CD4-positive, CD25-positive, alpha-beta regulatory T cell (primary cell): ENCODE measurements at places on chromosomes 4 and X.

DNA sequence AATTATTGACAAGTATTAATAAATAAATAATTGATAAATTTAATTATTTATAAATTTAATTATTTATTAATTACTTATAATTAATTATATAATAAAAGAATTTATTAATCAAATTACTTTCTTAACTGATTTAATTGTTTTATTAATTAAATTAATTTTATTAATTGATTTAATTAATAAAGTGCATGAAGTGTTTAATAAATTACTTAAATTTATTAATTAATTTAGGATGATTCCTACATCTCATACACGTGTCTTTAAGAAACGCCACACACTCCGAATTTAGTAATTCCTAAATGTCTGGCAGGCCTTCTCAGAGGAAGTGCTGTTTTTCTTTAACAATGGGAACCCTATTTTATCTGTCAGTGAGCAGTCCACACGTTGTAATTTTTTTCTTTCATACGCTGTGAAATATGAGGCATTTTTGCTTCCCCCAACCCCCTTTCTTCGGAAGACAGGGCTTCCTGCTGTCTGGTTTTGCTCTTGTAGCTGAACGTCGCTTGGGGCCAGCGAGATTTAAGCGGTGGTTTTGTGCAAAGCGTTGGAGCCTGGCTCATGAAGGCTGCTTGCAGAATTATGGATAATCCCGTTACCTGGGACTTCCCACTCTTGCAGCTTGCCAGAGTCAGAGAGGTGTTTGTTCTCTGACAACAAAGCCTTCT is 46.8 kb downstream of the CRLF2 start:
- DNase-seq: peak; percentile 38

- DNase-seq: no peak
These were observed 1.6 kb upstream of the REELD1 start for GRCh38 chr4:146212781-146213180.

GRCh38 chr4:84753321-84753972 is 170.5 kb downstream of the CDS1 start:
- no peak for DNase-seq

DNA sequence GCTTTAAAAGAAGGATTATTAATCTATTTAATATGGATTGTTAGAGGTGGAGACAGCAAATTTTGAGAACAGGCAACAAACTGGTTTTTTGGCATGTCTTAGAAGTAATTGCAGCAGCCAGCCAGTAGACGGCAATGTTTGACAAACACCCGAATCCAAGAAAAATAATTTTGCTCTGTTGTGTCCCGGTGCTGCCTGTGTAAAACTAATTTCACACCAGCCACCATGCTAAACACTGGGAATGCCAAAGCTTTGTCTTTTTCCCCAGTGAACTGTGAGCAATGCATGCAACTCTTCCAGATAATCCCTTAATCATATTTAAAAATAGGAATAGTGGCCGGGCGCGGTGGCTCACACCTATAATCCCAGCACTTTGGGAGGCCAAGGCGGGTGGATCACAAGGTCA is 25.9 kb downstream of the SMIM31 start:
- peak; percentile 39 for DNase-seq

DNA sequence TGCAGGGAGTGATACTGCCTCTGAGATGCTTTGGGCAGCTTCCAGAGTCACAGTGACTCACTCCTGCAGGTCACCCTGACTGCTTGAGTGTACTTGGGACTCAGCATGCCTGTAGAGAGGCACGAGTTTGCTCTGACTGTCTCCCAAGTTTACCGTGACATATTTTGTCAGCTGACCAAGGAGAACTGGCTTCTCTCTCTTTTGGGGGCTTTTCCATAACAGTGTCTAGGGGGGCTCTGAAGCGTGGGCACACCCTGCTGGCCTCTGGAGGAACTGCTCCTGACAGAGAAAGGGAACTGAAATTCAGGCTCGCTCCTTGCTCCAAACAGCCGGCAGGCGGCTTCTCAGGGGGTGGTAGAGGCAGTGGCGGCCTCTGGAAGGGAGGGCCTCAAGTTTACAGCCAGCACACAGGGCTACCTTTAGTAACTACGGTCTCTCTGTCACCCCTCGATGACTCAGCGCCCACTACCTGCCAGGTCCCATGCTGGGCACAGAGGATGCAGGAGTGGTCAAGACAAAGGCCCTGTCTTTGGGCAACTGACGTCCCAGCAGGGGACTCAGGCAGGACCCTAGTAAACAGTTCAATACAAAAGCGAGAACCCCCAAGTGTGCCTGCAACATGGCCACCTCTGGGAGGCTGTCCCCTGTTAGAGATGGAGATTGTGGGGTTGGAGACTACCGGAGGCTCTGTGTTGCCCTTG is 17.8 kb downstream of the ZNF185 start:
- no peak for DNase-seq

DNA sequence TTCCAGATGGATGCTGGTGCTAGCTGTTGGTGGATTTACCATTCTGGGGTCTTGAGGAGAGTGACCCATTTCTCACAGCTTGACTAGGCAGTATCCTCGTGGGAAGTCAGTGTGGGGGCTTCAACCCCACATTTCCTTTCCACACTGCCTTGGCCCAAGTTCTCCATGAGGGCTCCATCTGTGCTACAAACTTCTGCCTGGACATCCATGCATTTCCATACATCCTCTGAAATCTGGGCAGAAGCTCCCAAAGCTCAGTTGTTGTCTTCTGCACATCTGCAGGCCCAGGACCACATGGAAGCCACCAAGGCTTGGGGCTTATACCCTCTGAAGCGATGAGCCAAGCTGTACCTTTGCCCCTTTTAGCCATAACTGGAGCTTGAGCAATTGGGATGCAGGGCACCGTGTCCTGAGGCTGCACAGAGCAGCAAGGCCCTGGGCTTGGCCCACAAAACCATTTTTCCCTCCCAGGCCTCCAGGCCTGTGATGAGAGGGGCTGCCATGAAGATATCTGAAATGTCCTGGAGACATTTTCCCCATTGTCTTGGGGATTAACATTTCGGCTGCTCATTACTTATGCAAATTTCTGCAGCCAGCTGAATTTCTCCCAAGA is 248.7 kb upstream of the ANKRD50 start:
- DNase-seq: no peak

DNA sequence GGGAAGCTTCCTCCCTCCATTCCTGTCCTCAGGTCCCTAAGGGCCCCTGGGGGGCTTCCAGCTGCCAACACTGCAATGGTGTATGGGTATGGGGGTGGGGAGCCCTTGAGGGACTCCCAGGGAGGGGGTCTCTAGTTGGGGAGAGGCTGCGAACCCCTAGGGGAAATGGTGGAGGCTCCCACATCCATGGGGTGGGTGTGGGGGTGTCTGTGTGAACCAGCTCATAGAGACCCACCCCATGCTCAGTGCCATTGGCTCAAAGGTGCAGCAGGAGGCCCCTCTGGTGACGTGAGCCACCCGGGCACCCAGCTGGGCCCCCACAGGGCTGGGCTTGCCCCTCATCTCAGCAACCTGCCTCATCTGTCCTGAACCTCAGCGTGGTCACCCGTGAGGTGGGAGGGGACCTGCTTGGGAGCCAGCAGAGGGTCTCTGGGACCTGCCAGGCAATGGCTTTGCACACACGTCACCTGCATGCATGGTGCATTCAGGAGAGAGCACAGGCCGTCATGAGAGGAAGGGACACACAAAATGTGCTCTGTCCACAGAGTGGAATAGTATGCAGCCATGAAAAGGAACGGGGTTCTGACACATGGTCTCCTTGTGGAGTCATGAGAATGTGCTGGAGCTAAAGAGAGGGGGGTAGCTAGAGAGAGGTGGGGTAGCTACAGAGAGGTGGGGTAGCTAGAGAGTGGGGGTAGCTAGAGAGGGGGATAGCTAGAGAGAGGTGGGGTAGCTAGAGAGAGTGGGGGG is 22.7 kb upstream of the PLCXD1 start:
- DNase-seq: no peak

- DNase-seq: peak; percentile 42
These were observed 841 bp downstream of the ACOT9 start for GRCh38 chrX:23742174-23742696.

DNA sequence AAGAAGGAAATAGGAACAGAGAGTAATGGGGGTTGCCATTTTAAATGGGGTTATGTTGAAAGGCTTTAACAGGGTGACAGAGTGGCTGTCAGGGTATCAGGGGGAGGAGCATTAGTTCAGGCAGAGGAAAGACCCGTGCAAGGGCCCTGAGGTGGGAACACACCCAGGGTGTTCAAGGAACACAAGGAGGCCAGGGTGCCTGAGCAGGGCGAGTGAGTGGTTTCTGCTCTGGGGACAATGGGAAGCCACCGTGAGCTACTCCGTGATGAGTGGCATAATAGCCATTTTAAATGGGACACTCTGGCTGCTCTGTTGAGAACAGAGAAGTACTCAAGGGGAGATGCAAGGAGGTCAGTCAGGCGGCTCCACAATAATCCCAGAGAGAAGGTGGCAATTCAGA is 4.5 kb downstream of the EVC2 start:
- DNase-seq: no peak

GRCh38 chr4:189765736-189766135 is 174.9 kb upstream of the FRG1 start:
- DNase-seq: no peak

DNA sequence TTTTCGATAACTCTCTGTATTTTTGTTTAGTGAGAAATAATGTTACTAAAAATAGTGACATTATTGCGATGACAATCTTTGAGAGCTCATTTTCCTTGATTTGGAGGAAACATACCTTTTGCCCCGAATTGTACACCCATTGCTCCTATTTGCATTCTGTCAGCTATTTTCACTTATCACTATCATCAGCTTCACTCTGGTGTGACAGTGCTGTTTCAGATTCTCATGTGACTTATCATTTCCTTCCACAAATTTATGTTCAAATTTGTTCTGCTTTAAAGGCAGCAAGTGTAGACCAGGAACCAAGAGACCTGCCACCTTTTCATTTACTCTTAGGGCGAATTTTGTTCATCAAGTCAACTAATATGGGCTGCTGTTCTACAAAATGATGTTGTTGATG is 179.4 kb downstream of the RBM46 start:
- DNase-seq: no peak

GRCh38 chr4:57110640-57111511 is 691 bp upstream of the IGFBP7 start:
- DNase-seq: peak; percentile 19

DNA sequence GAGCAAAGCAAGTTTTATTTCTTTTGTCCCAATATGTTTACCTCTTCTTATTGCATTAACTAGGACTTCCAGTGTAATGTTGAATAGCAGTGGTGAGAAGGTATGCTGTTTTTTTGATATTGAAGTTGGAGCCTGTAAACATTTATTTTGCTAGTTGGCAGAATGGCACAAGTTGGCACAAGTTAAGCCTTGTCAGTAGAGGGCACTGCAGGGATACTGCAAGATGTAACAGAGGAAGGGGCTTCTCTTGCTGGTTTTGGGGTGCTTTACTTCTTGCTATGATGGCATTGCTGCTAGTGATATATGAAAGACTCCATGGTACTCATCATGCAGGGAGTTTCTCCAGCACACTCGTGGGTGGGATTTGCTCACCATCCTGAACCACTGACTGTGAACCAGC is 327.3 kb upstream of the ARX start:
- no peak for DNase-seq

GRCh38 chrX:79089896-79090584 is 54.4 kb upstream of the GPR174 start:
- no peak for DNase-seq

GRCh38 chr4:78748381-78748780 is 27.8 kb upstream of the BMP2K start:
- no peak for DNase-seq

DNA sequence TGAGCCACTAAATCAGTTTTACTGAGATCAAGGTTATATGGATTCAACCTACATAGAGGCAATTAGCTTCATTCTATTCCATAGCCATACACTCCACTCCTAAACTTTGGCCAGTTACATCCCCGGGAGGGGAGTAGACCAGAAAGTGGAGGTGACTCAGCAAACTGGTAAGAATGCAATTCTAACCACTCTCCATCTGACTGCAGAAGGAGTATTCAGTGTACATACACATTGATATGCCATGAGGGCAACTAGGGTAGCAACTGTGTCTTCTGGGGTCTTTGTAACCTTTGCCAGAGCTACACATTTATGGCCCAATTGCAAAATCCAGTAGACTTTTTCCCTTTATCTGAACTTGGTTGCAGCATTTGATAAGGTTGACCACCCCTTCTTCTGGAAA is 7.6 kb downstream of the SLC25A43 start:
- DNase-seq: no peak

- DNase-seq: no peak
These were observed 15.6 kb downstream of the CD38 start for GRCh38 chr4:15793506-15794363.

DNA sequence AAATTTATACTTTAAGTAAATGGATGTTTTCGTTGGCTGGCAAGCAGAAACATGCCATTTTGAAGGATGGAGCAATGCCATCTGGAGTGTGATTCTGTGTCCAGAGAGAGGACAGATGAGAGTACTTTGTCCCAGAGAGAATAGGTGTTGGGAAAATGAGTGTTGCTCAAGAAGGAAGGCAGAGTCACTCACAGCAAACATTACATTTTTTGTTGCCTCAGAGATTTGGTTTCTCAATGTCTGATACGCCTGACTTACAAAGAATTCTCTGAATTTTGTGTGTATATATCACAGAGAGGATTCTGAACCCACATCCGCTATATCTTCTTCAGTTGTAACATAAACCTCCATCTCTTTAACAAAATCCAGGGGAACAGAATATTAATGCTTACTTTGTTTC is 102.8 kb upstream of the PCDH18 start:
- DNase-seq: no peak

- no peak for DNase-seq
These were observed 660.2 kb downstream of the ADGRL3 start for GRCh38 chr4:61860376-61860775.

DNA sequence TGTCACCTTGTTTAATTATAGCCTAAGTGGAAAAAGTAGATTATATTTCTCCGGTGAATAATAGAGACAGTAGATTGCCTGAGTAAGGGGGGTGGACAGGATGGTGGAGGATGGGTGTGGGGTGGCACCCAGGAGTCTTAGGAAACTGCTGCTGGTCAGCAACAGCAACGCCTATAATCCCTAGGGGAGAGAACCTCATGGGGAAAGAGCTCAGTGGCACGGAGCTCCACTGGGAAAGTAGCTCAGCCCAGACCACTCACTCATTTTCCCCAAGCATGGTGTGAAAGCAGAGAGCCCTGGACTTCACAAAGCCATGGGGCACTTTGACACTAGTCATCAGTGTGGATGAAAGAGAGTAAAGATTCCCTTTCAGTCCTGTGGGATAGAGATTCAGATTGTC is 31.1 kb downstream of the METTL14 start:
- DNase-seq: no peak
